Progenitor cell of endocrine pancreas (in vitro differentiated cells): ENCODE measurements at places on chromosomes 13 and 19. TPM values are rescaled to one million over a fixed set of nuclear protein-coding genes. Genes with fewer than 3 reads are reported as not detected.

FCHO1 gene
- 0.98 and 2.2 TPM in 2 replicates for total RNA-seq

MICU2 gene
- total RNA-seq = 45.3 and 49.4 TPM in 2 replicates

DCUN1D2 gene
- total RNA-seq = 44.9 and 51.2 TPM in 2 replicates

BRSK1 gene
- 67.6 and 68.7 TPM in 2 replicates for total RNA-seq

CAMSAP3 gene
- 103 and 115 TPM in 2 replicates for total RNA-seq

SELENOW gene
- 342 and 392 TPM in 2 replicates for total RNA-seq

KLF5 gene
- total RNA-seq = 111 and 119 TPM in 2 replicates

GATAD2A gene
- total RNA-seq = 91.0 and 98.7 TPM in 2 replicates

KIR2DL4 gene
- not detected in 2 replicates for total RNA-seq

ENOX1 gene
- total RNA-seq = 2.2 and 2.5 TPM in 2 replicates

TMEM38A gene
- total RNA-seq = 8.8 and 12.2 TPM in 2 replicates

HOMER3 gene
- 64.5 and 69.4 TPM in 2 replicates for total RNA-seq

MEX3D gene
- total RNA-seq = 119 and 124 TPM in 2 replicates

PODNL1 gene
- total RNA-seq = not detected in 2 replicates

IGFL2 gene
- not detected in 2 replicates for total RNA-seq
